Right renal cortex interstitium (tissue), 3 donors: ENCODE measurements at places on chromosomes 2 and 18.

GRCh38 chr2:10039658-10040410 lies 3.5 kb upstream of the KLF11 start:
- no peak for DNase-seq

DNA sequence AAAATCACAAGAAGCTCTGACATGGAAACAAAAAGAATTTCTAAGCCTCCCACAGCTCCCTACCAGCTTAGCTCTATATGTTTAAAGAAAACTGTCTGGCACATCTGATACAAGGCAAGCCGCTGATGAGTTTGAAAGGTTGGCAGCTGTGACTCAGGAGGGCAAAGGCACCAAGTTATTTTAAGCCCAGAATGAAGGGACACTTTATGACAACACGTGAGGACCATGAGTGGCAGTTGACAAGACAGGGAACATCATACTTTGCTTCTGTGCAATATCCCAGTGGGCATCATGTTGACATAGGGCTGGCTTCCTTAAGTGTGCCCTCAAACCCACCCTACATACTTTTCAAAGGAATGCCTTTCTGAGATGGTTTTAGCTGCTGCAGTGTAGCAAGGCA lies 272.9 kb downstream of the CLIP4 start:
- no peak for DNase-seq

DNA sequence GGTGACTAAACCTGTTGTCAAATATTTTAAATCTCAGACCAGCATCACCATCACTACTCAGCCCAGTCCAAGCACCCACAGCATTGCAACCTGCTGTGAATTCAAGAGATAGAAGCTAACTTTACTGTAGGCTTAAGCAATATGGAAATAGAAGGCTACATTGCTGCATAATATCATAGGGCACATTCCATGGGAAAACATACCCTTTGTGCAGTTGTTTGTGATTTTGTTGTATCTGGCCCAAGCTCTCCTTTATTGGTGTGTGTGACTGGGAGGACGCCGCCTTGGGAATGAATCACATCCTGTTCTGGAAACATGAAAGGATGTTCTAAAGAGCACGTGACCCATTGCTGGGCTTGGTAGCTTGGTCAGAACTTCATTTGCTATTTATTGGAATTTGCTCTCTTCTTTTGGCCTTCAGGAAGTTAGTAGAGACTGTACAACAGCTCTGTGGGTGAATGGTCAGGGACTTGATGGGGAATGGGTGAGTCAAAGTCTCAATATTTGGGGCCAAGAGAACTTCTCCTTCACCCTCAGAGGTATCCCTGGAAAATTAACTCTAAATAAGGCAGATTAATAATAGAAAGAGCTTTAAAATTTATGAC lies 106.8 kb upstream of the SERPINE2 start:
- no peak for DNase-seq

DNA sequence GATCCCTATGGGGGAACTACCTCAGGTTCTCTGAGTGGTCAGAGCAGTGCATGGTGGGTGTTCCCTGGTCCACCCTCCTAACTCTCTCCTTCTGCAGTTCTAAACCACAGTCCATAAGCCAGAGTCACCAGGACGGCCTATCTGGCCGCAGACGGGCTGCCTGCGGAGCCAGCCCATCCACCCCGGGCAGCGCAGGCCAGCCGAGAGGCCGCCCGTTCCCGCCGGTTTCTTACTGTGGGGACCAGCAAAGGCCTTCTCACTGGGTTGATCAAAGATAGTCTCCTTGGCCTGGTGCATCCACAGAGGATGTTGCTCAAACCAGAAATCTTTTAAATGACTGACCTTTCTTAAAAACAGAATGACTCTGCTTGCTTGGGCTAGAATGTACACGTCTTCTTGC lies 9.6 kb upstream of the CHST10 start:
- DNase-seq, result no peak

- no peak for DNase-seq
Measured at GRCh38 chr2:3110994-3111666, 266.5 kb downstream of the EIPR1 start.

DNA sequence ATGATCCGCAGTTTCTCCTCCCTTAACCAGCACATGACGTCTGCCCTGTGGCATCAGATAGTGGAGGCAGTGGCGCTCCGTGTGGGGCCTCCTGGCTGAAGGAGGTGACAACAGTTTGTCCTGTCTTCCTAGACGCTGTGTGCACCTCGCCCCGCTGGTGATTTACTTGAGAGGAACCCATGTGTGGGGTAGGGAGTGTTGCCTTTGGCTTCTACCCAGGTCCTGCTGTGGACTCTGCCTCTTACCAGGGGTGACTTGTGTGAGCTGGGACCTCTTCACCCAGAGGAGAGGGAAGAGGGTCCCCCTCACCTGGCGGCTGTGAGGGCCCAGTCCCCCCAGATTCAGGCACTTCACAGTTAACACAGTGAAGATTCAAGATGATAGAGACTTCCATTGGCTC lies 77.6 kb downstream of the TMEM18 start:
- DNase-seq, result no peak

DNA sequence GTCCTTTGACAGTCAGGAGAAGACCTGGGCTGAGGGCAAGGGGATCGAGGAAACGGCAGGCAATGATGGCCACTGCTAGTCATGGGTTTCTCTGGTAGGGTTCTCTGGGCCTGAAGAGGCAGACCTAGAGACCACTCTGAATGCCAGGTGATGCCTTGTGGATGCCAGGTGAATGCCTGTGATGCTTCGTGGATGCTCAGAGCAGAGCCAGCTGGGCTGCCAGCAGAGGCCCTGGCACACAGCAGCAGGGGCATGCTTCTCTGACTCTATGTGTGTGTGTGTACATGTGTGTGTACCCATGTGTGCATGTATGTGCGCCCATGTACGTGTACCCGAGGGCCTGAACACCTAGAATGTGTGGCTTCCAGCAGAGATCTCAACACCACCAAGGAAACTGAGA lies 172.0 kb downstream of the TNS1 start:
- no peak for DNase-seq

GRCh38 chr2:242043538-242044312 lies 174.2 kb downstream of the RTP5 start:
- no peak for DNase-seq

DNA sequence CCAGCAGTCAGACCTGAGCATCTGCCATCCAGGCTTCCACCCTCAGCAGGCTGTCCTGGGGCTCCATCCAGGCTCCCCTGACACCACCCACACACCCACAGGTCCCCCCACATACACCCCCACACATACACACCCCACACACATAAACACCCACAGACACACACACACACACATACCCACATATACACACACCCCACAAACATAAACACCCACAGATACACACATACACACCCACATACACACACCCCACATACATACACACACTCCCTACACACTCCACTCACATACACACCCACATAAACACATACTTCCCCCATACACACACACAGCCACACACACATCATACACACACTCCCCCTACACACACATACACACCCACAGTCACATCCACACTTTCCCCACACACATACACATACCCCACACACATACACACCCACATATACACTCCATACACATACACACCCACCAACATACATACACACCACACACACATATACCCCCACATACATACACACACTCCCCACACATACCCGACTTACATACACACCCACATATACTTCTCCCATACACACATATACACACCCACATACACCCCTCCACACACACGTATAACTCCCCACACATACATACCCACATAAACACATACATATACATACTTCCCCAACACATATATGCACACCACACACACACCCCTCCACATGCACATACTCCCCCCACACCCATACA lies 183.3 kb upstream of the ETAA1 start:
- no peak for DNase-seq

DNA sequence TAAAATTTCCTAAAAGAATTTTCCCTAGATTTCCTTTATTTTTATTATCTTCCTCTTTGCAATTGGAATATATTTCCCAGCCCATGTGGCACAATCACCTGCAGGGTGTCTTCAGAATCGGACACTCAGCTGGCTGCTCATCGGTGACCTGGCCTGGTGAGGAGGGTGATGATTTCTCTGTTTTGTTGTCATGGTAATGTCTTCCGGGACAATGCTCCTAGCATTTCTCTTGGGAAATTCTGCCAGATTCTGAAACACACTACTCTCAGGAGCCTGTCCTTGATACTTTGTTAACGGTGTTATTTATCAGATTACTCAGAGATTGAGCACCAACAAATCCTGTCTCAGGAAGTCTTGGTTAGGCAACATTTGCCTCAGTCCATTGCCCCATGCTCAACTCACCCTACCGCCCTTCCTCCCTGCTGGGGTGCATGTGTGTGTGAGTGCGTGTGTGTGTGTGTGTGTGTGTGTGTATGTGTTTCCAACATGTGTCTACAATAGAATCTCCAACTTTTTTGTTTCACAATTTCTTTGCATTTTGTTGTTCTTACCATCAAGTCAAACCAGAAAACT lies 70.3 kb downstream of the MYT1L start:
- no peak for DNase-seq

DNA sequence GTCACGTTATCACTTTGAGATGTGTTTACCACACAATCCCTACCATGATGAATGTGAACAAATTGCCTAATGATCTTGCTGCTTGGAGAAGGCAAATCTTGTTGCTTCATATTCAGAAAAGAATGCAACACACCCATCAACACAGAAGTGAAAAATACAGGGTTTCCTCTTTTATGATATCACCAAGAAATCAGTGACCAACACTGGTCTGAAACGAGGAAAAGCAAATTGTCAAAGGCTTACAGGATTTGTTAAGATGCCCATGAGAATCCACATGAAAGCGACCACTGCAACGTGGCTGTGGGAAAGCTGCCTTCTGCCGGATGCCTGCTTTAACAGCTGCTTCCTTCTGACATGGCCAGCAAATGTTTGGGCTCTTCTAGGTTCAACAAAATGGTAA lies 397.6 kb upstream of the LRATD1 start:
- DNase-seq, result no peak

- DNase-seq, result peak; percentile 36
Measured at GRCh38 chr2:28810384-28811285, at the start of gene SPDYA. Gene SPDYA, plus strand, starts transcription at chr2:28810834. Its CDS starts 5,181 bp downstream, at chr2:28816015.

DNA sequence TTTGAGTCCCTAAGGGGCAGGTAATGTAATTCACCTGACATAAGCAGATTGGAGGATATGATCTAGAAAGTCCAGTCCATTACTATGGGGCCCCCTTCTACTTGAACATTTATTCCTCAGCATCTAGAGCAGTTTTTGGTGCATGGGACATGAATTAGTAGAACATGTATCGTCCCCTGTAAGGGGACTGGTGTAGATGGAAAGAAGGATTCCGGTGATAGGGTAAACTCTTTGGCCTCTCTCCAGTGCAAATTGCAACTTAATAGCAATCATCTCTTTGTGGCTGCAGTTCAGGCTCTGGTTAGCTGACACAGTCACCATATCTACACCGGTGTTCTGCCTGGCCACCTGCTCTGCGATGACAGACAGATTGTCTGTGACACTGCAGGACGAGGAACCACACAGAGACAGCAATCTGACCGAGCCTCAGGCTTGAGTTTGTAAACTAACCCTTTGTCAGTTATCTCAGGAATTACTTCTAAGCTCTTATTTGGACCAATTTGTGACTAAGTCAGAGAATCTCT lies 6.4 kb upstream of the SLC8A1 start:
- no peak for DNase-seq

DNA sequence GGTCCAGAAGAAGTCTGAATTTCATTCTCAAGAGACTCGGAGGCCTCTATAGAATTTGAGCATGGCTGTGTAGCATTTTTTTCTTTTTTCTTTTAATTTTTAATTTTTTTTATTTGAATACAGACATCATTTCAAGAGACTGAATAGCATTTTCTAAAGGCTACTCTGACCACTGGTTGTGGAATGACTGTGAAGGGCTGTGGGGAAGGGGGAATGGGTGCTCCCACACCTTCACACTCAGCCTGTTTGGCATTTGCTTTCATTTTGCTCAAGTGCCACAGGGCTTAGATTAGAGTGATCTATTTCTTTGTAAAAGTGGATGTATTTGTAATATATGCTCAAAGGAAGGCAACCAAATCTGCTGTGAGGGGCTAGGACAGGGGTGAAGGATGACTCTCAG lies 142.0 kb upstream of the SPOPL start:
- no peak for DNase-seq

DNA sequence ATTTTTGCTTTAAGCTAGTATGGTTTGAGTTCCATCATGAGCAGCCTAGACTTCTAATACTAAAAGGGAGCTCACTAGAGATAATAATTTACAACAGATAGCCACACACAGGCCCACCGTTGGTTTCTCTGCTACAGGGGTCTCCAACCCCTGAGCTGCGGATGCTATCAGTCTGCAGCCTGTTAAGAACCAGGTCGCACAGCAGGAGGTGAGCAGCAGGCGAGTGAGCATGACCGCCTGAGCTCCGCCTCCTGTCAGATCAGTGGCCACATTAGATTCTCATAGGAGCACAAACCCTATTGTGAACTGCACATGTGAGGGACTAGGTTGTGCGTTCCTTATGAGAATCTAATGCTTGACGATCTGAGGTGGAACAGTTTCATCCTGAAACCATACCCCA lies 150.6 kb downstream of the HRH4 start:
- DNase-seq, result no peak

DNA sequence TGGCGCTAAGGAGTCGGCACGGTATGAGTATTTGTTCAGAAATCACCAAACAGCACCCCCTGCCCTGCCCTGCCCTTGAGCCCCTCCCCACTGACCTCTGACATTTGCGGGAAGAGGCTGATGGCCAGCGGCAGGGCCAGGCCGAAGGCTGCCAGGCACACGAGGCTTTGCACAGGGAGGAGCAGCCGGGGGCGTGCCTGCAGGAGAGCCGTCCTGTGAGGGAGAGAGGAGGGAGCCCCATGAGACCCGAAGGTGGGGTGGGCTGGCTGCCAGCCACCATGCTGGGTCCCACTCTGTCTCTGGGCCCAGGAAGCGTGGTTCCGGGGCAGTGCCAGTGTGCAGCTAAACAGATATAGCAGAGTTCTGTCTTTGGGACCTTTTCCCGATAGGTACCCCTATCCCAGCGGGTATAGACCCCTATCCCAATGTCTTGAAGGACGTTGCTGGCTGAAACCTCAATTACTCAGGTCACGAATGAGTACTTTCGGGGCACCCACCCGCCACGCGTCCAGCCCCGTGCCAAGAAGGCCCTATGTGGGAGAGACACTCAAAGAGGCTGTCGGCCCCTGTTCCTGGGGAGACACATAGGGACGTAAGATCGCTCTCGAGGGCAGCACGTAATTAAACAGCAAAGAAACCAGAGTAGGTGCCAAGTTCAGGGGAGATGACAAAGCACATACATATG lies 43.9 kb downstream of the EMX1 start:
- no peak for DNase-seq

DNA sequence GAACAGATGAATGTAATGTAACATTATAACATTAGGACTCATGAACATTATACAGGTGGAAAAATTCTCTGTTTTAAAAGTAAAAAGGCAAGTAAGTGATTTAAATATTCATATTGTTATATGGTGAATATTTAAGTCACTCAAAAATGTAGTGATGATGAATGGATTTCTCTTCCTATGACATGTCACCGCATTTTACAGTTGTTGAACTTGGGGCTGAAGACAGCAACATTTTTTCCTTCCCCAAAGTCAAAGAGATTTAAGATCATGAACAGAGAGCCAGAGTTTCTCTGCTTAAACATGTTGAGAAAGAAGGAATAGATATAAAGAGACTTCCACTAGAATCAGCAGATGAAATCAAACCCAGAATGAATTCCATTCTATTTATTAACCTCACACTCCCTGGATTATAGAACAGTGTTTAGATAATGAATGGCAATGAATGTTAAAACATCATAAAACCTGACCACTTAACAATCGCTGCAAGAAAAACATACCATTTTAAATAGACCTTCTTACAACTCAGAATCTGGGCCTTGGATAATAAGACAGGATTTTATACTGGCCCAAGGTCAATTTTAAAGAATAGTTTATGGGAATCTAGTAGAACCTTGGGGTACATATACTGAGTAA lies 163.6 kb upstream of the SIX2 start:
- no peak for DNase-seq

GRCh38 chr2:161141033-161141432 lies 19.2 kb upstream of the TANK start:
- DNase-seq, result no peak
